ENCODE measurements at places on chromosomes 7 and 10.

- no peak for DNase-seq
Observed at GRCh38 chr7:8064828-8065227, 96.2 kb downstream of the GLCCI1 start.

GRCh38 chr7:30285067-30285535 is 704 bp downstream of the ZNRF2 start:
- DNase-seq, result no peak

- DNase-seq, result no peak
Observed at GRCh38 chr10:97684866-97685394, 2.1 kb downstream of the AVPI1 start.

DNA sequence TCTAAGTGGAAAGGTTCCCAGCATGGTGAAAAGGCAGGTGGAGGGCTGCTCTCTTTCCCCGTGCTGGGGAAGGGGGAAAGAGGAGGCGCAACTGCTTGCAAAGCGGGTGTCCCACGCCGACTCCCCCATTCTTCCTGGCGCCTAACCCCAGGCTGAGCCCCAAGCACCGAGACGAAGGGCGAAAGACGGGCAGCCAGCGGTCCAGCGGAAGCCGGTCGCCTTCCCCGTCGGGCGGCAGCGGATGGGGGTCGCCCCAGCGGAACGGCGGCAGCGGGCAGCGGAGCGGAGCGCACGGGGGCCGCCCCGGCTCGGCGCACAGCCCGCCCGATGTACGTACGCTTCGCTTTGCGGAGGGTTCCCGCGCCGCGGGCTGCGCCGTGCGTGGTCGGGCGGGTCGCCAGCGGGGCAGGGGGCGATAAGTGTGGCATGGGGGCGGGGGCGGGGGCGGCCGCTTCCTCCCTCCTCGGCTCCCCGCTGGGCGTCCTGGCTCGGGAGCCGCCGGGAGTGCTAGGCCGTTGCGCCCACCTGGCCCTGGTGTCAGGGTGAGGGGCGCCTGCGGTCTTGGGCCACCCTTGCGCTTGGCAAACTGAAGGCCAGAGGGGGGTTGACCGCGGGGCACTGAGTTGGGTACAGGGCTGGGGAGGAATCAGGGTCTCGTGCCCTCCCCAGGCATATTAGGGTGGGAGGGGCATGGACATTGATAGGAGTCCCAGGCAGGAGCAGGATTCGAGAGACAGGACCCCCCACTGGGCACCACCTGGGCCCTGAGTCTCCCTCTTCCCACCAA is 35.2 kb upstream of the HSPB1 start:
- no peak for DNase-seq

DNA sequence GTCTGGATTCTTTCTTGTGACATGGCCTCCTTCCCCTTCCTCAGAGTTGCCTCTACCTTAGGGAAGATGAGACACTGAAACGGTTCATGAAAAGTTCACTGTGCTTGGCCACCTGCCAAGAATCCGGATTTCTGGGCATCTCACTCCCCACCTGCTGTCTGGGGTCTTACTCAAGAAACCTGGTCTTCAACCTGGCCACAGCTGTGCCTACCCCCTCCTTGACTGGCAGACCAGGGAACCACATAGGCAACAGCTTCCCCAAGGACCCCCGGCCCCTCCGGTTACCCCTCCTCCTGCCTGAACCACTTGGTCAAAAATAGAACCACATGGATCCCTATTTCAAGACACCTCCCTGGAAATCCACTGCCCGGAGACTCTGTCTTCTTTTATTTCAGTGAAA is 58.7 kb upstream of the NANOS1 start:
- DNase-seq, result no peak

GRCh38 chr7:107902381-107902780 is 11.4 kb downstream of the DLD start:
- DNase-seq, result no peak

DNA sequence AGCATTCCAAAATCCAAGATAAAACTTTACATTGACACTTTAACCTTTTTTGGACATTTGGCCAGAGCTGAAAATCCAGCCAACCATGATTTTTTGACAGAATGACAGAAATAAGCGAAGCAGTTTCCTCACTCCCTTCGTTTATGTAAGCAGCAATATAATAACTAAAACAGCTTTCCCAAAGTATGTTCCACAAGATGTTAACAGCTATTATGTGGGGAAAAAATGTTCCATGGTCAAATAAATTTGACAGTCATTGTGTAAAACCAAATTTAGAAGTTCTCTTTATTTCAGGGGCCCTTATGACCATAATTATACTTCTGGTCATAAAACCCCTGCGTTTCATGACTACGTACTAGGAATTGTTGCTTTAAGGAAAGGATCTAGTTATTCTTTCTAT is 416.5 kb downstream of the MAGI2 start:
- no peak for DNase-seq

DNA sequence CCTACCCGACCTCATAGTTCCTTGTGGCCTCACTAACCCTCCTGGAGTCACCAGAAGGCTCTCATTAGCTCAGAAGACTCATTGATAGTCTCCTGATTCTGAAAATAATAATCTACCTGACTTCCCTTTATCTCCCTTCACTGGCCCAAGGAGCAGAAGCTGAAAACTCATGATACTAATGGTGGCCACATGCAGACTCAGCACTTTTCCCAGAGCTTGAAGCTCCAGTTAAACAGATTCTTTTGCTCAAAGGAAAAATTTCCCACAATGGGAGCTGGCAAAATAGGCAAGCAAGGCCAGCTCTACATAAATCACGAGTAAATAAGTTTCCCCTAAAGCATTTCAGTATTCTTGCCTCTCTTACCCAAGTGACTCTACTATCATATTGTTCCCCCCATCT is 8.2 kb downstream of the NAPEPLD start:
- no peak for DNase-seq

GRCh38 chr7:22842383-22842941 is 19.8 kb upstream of the TOMM7 start:
- DNase-seq, result no peak

- no peak for DNase-seq
Observed at GRCh38 chr10:119116326-119116951, 12.5 kb downstream of the DENND10 start.

- no peak for DNase-seq
Observed at GRCh38 chr7:110246118-110246517, 844.8 kb upstream of the LRRN3 start.

- no peak for DNase-seq
Observed at GRCh38 chr7:41979834-41980307, 257.1 kb downstream of the GLI3 start.

- DNase-seq, result no peak
Observed at GRCh38 chr7:46319841-46320240, 398.8 kb upstream of the IGFBP3 start.

DNA sequence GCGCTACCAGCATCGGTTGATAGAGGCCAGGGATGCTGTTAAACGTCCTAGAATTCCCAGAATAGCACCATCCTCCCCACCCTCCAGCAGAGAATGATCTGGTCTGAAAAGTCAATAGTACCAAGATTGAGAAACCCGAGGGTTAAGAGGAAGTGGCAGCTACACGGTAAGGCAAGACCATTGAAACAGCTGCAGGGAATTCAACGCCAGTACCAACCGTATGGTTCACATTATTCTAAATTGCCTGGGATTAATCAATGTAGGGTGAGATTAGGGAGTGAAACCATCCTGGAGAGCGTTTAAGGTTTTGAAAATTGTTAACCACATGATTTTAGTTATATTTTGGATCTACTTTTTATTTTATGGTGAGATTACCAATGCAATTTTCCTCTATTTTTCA is 352.2 kb downstream of the PRPF18 start:
- no peak for DNase-seq

GRCh38 chr7:90180649-90181048 is 26.4 kb downstream of the STEAP1 start:
- DNase-seq, result no peak

GRCh38 chr10:108861181-108861754 is 1062.0 kb downstream of the XPNPEP1 start:
- no peak for DNase-seq

DNA sequence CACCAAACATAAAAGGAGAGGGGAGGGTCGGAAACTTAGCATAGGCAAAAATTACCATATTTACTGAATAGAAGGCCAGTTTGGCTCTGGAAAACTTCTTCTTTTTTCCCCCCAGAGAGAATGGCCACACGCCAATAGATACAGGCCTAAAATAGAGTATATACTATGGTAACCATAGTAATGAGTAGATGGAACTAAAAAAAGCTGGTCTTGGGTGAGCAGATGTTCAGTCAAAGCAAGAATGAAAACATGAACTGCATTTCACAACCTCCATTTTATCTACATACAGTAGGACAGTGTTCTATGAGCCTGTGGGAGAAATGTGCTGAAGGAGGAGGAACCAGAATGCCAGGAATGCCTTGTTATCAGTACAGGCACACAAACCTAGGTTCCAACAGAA is 141.7 kb upstream of the SEMA3A start:
- no peak for DNase-seq

- DNase-seq, result no peak
Observed at GRCh38 chr10:119723624-119724023, 2.2 kb upstream of the INPP5F start.

GRCh38 chr7:28112012-28112411 is 68.6 kb downstream of the JAZF1 start:
- DNase-seq, result no peak

DNA sequence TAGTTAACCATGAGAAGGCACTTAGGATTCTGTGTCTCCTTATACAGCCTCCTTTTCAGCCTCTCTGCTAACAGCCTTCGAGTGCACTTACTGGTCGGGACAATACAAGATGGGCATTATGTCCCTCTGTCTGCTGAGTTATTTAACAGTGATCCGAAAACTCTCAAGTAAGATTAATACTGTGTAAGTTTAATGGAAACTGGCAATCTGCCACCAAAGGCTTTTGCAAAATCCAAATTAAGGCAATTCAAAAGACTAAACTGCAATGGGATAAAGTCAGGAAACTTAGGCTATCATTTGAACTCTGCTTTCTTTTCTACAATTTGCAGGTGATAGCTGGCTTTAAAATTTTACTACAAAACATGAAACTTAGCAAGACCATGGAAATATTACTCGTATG is 477.8 kb downstream of the TFEC start:
- DNase-seq, result no peak

DNA sequence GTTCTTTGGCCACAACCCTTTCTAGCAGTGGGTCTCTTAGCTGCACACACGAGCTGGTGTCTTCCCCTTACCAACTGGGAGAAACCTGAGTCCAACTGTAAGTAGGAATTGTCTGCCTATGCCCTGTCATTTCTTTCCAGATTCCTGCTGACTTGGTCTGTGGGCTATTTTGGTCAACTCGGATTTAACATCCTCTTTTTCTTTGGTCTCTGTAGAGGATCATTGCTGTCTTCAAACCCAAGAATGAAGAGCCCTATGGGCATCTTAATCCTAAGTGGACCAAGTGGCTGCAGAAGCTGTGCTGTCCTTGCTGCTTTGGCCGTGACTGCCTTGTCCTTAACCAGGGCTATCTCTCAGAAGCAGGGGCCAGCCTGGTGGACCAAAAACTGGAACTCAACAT is 10.3 kb downstream of the PI4K2A start:
- no peak for DNase-seq

DNA sequence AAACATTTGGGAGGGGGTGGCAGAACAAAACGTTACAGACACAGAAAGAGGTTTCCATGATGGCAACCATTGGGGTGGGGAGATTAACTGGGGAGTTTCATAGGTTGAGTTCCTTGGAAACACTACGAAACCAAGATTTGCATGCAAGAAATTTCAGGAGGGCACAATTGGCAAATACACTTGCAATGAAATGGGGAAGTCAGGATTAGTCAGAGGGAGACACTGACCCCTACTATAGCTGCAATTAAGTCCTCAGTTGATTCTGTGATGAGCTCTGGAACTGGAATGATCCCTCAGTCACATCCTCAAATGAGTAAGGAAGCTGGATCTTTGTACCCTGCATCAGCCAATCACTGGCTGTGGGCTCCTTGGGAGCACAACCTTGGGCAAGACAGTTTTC is 22.1 kb downstream of the CPEB3 start:
- no peak for DNase-seq

DNA sequence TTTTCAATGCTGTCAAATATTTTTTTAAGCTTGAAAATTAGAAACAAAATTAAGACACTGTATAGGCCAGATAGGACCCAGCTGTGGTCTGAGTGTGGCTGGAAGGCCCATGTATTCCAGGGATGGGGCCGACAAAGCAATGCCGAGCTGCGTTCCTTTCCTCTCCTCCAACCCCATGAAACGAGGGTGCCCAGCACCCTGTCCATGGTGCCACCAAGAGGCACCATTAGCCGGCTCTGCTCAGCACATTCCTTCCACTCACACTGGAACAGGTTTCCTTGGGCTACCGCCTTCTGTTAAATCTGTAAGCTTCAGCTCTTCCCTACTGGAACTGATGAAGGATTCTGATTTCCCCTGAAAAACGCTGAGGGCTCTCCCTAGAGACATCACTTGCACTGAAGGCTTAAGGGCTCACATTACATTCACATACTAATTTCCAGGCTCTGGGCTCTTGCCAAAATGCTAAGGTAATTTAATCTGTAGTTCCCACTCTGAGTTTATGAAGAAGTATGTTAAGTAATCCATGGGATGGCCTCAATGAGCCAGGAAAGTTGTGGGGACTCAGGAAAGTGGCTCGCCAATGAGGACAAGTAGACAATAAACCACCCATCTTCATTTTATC is 73.7 kb upstream of the CAMK2B start:
- DNase-seq, result no peak

DNA sequence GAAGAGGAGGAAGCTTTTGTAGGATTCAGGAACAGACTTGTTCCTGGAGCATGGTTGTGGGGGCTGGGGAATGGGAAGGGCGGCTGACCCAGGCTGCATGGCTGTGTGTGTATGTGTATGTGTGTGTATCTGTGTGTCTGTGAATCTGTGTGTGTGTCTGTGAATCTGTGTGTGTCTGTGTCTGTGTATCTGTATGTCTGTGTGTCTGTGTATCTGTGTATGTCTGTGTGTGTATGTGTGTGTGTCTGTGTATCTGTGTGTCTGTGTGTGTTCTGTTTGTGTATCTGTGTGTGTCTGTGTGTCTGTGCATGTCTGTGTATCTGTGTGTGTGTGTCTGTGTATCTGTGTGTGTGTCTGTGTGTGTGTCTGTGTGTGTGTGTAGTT is 6.6 kb upstream of the STX1A start:
- DNase-seq, result no peak

DNA sequence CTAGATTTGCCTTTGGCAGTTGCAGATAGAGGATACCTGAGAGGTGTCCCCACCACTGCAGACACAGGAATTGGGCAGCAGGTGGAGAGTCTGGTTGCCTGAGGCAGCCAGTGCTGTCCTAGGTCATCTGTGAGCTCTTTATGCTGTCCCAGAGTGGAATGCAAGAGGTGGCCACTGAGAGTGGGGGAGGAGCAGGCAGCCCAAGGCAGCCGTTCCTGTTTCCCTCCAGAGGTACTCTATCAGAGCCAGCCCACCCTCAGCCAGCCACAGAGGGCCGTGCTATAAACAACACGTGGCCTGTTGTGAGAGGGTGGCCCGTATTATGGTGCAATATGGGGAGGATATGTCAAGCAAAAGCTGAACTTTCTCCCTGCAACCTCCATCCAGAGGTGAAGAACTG is 8.5 kb downstream of the LRRC18 start:
- DNase-seq, result no peak

- no peak for DNase-seq
Observed at GRCh38 chr7:75984130-75985008, 10.0 kb downstream of the TMEM120A start.
